ENCODE measurements at places on chromosomes 6 and 20.

- no peak for DNase-seq
Observed at GRCh38 chr20:58576603-58576970, 61.4 kb upstream of the APCDD1L start.

DNA sequence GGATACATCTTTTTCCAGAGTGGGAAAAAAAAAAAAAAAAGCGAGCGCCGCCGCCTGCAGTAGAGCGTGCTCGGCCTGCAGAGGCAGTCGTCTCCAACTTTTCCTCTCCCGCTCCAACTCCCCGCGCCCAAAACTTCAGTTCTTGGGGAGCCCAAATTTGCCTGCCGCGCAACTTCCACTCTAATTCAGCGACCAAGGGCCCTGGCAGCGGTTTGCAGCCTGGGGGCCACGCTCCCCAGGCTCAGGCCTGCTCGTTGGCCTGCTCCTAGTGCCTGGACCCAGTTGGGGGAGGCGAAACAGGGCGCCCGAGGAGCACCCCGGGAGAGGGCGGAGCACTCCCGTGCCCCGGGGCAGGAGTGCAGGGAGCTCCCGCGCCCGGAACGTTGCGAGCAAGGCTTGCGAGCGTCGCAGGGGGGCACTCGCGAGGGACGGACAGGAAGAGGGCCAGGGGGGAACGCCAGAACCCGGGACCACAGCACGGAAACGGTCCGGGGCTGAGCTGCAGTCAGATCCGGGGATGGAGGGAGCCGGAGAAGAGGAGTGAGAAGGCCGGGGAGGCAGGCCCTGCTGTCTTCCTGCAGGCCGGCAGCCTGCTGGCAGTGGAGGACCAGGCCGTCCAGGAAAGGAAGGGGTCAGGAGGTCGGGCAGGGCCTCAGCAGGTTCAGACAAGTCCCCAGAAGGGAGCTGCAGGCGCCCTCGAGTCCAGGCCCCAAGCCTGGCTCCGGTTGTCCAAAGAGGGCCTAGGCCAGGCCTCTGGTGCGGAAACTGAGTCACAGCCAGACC lies at the start of gene STX16:
Gene STX16 (plus strand): TSS at position 508 of the 783 bp plus-strand sequence. CDS start 724 bp downstream, outside the sequence.
- DNase-seq = peak; percentile 84

GRCh38 chr6:20168690-20169089 lies 43.6 kb downstream of the MBOAT1 start:
- DNase-seq = no peak

DNA sequence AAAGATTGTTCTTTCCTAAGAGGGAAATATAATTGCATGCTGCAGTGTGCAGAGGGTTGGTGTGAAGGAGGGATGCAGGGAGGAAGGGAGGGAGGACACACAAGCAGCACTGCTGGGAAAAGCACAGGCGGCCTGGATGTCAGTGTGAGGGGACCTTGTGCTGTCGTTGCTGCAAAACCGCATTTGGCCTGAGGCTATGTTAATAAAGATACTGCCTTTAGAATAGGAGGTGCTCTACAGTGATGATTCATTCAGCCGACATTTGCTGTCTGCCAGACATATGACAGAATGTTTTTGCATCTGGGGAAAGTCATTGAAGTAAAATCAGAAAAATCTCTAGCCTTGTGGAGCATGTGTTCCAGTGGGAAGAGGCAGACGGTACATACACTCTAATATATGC lies 50.5 kb upstream of the TRIM26 start:
- no peak for DNase-seq

GRCh38 chr6:50602292-50602691 lies 111.0 kb upstream of the TFAP2D start:
- DNase-seq = no peak

DNA sequence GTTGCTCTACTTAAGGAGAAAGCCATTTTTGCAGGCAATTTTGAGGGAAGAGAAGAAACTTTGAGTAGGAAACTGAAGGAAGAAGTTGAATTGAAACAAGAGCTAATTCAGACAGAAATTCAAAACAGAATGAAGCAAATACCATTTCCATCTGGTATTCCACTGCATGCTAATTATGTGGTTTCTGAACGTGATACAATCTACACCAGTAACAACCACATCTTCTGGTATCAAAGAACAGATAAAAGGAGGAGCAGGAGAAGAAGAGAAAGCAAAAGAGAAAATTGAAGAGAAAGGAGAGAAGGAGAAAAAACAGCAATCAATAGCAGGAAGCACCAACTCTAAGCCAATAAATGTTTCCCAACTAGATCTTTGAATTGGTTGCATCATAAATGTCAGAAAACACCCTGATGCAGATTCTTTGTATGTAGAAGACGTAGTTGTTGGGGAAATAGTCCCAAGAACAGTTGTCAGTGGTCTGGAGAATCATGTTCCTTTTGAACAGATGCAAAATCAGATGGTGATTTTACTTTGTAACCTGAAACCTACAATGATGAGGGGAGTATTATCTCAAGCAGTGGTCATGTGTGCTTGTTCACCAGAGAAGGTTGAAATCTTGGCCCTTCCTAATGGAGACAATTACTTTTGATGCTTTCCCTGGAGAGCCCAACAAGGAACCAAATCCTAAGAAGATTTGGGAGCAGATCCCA lies 132.4 kb downstream of the MACROD2 start:
- DNase-seq = no peak

- no peak for DNase-seq
Observed at GRCh38 chr20:20851385-20851784, 138.9 kb upstream of the RALGAPA2 start.

GRCh38 chr20:35299780-35300179 lies 7.6 kb upstream of the FAM83C start:
- no peak for DNase-seq

GRCh38 chr6:80638213-80639055 lies 532.0 kb downstream of the BCKDHB start:
- peak; percentile 14 for DNase-seq

GRCh38 chr6:37382994-37383765 lies 29.4 kb downstream of the RNF8 start:
- DNase-seq = no peak

DNA sequence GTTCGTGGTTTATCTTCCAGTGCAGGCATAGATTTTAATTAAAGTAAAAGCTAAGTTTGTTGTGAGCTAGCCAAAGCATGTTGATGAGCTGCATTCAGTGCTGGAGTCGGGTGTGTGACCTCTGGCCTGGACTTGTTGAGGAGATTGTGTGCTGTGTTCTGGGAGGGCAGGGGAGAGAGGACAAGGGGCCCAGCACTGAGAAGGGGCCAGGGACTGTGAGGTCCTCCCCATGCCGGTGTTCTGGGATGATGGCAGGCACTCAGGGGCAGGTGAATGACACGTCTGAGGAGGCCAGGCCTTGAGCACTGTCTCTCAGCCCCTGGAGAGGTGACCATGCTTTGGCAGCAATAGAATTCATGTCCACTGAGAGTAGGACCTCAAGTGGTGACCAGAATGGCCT lies 97.9 kb downstream of the FOXF2 start:
- no peak for DNase-seq

GRCh38 chr6:29628419-29629281 lies 4.3 kb downstream of the GABBR1 start:
- no peak for DNase-seq

- DNase-seq = no peak
Observed at GRCh38 chr20:24942679-24943078, 6.4 kb upstream of the CST7 start.

- no peak for DNase-seq
Observed at GRCh38 chr20:4006640-4007039, 8.7 kb downstream of the RNF24 start.

DNA sequence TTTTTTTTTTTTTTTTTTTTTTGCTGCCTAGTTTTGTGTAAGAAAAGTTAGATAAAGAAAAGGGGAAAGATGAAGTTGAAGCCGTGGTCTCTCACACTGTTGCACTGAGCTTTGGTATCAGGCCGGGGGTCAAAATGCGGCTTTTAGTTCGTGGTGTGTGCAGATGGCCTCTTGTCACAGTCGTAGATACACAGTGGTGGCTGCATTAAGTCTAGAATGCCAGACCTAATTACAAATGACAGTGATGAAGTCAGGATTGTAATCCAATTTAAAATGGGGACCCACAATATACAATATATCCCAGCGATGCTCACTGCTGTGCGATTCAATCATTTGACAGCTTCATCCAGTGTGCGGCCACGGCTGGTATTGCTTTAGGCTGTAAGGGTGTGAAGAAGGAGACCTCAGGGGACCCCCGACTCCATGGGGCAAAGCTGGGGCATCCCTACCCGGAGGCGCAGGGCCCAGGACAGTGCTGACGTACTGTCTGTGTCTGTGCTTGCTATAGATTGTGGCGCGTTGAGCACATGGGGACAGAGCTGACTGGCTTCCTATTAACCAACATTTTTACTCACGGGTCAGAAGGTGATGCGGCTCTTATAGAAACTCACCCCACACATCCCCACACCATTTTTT lies 210.0 kb upstream of the SOX4 start:
- DNase-seq = no peak

DNA sequence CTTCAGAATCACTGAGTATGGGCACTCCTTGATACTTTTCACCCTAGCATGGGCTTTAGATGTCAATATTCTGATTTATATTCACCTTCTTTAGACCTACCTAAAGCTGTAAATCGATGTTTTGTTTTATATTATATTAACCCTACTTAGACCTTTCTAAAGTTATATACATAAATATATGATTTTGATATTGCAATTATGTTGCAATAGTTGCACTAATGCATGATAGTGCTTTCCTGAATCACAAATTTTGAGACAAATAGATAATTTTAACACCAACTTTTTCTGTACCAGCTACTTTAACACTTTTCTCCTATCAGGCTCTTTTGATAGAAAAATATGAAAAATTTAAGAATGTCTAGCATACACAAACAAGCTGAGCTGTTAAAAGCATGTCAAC lies 34.0 kb upstream of the JAG1 start:
- no peak for DNase-seq

DNA sequence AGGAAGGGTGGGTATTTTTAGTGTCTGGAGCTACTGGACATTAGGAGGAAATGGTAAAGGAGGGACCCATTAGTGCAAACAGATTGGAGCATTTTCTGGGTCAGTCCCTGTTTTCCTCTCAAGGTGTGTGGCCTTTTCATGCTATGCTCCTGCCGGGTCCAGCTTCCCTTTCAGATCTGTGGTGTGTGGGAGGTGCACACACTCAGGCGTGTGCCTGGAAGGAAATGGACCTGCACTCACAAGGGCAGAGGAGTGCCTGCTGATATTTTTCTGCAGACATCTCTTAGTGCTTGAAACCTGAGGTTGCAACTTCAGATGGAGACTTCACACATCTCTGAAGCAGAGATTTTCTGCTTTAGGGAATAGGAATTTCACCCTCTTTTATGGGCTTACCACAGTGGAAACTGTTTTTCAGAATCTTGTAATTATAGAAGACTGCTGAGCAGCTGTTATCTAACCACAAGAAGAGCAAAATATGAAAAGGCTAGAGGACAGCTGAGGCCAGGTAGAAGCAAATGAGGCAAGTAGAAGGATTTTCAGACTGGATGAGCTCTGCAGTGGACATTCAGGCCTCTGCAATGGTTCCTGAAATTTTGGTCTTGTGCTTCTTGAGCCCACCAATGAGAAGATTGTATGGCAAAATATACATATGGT lies 764.3 kb downstream of the QKI start:
- DNase-seq = no peak

DNA sequence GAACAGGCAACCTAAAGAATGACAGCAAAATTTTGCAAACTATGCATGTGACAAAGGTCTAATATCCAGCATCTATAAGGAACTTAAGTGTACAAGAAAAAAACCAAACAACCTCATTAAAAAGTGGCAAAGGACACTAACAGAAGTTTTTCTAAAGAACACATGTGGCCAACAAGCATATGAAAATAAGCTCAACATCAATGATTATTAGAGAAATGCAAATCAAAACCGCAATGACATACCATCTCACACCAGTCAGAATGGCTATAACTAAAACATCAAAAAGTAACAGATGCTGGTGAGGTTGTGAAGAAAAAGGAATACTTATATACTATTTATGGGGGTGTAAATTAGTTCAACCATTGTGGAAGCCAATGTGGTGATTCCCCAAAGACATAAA lies 5.5 kb downstream of the RFPL4B start:
- no peak for DNase-seq

- DNase-seq = peak; percentile 49
Observed at GRCh38 chr6:22828179-22829062, 259.1 kb downstream of the HDGFL1 start.

- DNase-seq = peak; percentile 28
Observed at GRCh38 chr6:160733050-160733646, 31.1 kb downstream of the PLG start.

- no peak for DNase-seq
Observed at GRCh38 chr20:2937902-2938301, 64.6 kb downstream of the PTPRA start.

- no peak for DNase-seq
Observed at GRCh38 chr6:39213195-39213920, 15.9 kb downstream of the KCNK5 start.

DNA sequence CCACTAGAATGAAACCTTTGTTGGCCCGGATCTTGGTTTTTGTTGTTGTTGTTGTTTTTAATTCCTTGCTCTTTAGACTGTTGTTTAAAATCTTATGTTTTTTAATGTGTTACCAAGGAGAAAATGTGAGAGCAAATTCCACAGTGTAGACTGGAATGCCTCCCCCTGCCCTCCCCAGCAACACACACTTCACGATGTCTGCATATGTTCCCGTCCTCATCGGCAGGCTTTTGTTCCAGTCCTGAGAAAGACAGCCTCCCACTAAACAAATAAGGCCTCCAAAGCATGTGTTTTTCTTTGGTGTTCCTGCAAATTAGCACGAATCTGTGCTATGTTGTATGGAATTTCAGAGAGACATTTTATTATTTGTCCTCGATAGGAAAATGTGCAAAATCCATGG lies 263.3 kb upstream of the QKI start:
- no peak for DNase-seq

GRCh38 chr6:161598896-161599295 lies 325.0 kb upstream of the AGPAT4 start:
- no peak for DNase-seq

DNA sequence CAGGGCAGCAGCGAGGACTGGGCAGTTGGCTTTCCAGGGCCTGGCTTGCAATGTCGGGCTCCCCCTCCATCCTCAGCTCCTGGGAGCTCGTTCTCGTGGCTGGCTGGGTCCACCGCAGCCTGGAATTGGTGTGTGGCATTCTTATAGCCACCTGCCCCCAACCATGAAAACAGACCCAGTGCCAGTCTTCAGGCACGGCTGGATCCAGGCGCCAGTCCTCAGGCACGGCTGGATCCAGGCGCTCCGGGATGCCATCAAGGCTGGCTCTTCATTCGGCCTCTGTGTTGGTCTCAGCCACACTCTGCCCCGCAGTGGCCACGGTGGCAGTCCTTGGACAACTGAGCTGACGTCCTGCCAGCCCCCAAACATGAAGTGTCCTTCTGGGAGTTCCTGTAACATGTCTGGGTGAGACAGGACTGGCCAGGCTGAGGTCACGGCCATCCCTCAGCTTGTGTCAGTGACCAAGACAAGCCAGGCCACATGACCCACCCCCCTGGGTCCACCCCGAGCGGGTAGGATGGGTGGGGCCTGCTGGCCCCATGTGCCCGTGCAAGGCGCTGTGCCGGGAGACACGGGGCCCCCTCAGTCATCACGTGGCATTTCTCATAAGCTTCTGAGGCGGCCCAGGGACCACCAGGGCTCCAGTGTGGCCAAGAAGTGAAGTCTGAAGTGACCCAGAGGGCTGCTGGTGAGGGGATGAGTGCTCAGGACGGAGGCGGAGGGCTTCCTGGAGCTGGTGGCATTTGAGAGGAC lies 99.0 kb downstream of the TAF4 start:
- DNase-seq = no peak

- no peak for DNase-seq
Observed at GRCh38 chr6:46186583-46186982, 15.8 kb upstream of the ENPP5 start.
